ENCODE measurements at places on chromosomes 5 and 9. TPM values are rescaled to one million over a fixed set of nuclear protein-coding genes. Genes with fewer than 3 reads are reported as not detected.
A peak's percentile ranks its signal among the peaks of the same experiment; 100 is the strongest.

DNA sequence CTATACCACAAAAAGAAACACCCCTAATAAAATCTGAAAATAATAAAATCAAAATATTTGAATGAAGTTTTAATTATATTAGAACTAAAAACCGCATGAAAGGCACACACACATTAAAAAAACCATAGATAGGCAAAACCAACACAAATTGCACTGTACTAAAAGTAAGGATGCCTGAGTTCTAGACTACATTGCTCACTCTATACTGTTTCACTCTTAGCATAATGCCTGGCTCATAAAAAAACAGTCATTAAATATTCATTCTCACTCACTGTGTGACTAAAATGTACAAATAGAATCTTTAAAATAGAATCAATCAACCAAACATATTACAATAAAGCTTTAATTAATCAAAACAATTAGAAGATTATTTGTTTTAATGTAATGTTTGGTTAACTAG, 41.7 kb downstream of the CETN3 start:
- no peaks in the 10 kb centered on the region for H3K36me3 ChIP-seq
- H3K4me1 ChIP-seq: no peaks in the 10 kb centered on the region
- no peak overlapping the region for H3K27ac ChIP-seq
- no peak overlapping the region for H3K4me3 ChIP-seq

The CDX1 gene
- 54.6 TPM for total RNA-seq

DNA sequence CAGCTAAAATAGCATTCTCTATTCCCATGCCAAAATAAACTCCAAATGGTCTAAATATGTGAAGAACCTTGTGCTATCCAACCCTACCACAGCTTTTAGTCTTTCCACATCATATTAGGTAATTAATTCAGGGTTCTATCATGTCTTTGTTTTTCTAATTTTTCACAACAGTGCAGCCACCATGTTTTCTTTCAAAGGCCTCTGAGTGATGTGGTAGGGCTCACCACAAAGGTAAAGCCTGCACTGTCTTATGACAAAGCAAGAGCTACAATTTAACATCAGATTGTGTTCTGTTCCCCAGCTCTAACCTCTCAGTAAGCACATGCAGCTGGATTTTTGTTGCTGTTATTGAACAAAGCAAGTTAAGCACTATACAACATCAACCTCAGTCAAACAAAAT, 52.4 kb downstream of the MEF2C start:
- DNase-seq: no peak
- H3K4me3 ChIP-seq: no peak overlapping the region
- H3K36me3 ChIP-seq: no peaks in the 10 kb centered on the region
- peaks cover 8% of the 10 kb centered on the region for H3K4me1 ChIP-seq
- H3K27me3 ChIP-seq: no peaks in the 10 kb centered on the region

The SPATA31A3 gene
- not detected for total RNA-seq

- peak overlapping the region; percentile 52 for H3K27ac ChIP-seq
- no peak for DNase-seq
- H3K4me1 ChIP-seq: no peaks in the 10 kb centered on the region
- H3K36me3 ChIP-seq: no peaks in the 10 kb centered on the region
- H3K4me3 ChIP-seq: no peak overlapping the region
These were observed 36.1 kb upstream of the SSBP2 start for GRCh38 chr5:81786991-81787390.

DNA sequence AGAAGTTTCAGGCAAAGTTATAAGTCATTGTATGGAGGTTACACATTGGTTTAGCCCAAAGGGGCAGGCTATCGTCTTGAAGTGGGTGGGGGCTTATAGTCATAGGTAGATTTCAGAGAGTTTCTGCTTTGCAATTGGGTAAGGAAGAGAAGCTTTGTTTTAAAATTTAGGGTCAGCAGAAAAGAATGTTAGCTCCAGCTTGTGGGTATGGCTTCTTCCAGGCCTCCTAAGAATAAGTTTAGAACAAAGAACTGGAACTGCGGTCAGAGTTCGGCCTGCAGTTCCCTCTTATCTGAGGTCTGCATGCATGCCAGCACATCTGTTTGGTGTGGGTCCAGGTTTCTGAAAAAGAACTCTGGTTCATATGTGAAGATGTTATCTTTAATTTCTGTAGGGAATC, 96.1 kb downstream of the CYFIP2 start:
- no peak for DNase-seq
- no peaks in the 10 kb centered on the region for H3K4me1 ChIP-seq

DNA sequence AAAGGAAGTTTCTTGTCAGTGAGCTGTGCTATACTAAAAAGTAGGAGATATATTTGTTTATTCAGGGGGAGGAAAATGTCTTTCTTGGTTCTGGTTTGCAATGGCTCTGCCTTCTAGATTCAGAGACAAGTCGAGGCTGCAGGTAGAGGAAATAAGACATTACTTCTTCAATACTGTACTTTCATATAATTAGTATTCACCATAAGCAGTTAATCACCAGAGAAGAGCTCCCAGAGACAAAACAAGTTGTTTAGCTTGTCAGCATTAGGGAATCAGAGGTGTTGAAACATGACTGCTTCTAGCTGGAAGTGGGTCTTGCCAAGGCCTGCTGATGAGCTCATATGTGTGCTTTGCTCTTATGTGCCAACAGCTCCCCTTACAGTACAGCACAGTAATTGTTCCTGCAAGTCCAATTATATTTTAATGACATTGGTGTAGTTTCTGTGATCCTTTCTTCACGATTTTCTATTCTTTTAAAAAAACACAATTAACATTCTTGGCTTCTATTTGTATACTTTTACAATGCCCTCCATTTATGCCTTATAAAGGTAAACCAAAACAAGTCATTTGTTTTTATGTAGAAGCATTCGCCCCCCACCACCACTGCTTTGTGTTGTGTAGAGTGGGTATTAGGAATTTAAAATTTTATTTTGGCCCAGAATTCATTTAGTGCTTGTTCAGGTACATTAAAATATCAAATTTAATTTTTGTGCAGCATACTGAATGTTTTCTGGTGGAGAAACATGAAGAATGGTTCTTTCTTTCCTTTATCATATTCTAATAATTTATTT, 112.2 kb downstream of the RPS23 start:
- H3K36me3 ChIP-seq: no peaks in the 10 kb centered on the region
- H3K27ac ChIP-seq: peak overlapping the region; percentile 67

GRCh38 chr5:67702008-67702407, 505.4 kb upstream of the CD180 start:
- H3K4me3 ChIP-seq: no peak overlapping the region
- H3K27ac ChIP-seq: no peak overlapping the region

DNA sequence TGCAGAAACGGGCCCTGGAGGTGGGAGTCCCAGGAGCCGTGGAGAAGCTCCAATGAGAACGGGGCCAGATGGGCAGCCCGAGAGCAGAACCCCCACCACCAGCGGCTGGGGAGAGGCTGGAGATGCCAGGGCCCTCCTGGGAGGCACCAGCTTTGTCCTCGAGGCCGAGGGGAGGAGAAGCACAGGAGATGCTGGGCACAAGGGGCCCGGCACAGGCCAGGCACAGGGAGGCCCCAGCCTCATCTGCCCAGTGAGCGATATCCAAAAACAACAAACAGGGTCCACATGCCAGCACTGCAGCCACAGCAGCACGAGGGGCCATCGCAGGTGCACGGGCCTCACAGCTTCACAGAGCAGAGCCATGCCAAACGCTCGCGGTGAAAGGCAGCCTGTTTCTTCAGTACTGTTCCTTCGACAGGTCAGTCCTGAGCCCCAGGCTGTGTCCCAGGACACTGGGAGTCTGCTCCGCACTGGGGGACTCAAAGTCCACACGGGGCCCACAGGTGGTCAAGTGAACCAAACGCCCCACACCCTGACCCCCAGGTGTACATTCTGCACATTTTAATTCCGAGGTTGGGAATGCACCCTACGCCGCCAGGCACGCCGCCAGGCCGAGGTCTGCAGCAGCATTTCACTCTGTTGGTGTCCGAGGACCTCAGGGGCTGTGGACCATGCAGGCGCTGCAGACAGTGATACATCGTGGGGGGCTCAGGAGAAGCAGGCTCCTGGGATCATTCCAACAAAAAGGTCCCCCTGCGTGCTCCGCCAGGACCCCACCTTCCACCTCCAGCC, 9.5 kb downstream of the LPCAT1 start:
- no peak overlapping the region for H3K4me3 ChIP-seq
- H3K36me3 ChIP-seq: no peaks in the 10 kb centered on the region
- DNase-seq: no peak
- peak overlapping the region; percentile 73 for H3K27ac ChIP-seq
- H3K4me1 ChIP-seq: peaks cover 24% of the 10 kb centered on the region
- no peaks in the 10 kb centered on the region for H3K27me3 ChIP-seq

Data from hepatocyte (in vitro differentiated cells).